Activated naive CD8-positive, alpha-beta T cell treated with anti-CD3 and anti-CD28 coated beads, Interleukin-2, amount 10 ng/mL, durations not matched to agents 7 days and 5 days (primary cell): ENCODE measurements at places on chromosomes 4 and X. TPM values are rescaled to one million over a fixed set of nuclear protein-coding genes. Genes with fewer than 3 reads are reported as not detected.
A peak's percentile ranks its signal among the peaks of the same experiment; 100 is the strongest.

DNA sequence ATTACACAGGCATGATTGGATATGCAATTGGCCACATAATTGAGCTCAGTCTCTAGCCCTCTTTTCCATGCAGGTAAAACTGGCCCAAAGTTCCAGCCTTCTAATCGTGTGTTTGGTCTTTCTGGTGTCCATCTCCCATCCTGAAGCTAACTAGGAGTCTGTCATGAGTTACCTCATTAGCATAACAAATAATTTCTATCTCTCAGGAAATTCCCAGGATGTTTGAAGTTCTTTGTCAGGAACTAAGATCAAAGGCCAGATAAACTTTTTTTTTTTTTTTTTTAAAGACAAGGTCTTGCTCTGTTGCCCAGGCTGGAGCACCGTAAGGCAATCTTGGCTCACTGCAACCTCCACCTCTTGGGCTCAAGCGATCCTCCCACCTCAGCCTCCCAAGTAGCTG, 15.8 kb downstream of the ATXN3L start:
- H3K27ac ChIP-seq: no peak overlapping the region
- no peak for DNase-seq
- H3K27me3 ChIP-seq: no peaks in the 10 kb centered on the region
- H3K36me3 ChIP-seq: no peaks in the 10 kb centered on the region

GRCh38 chr4:163958751-163959150, 464.3 kb downstream of the TMA16 start:
- H3K27me3 ChIP-seq: no peaks in the 10 kb centered on the region
- H3K4me1 ChIP-seq: no peaks in the 10 kb centered on the region
- H3K36me3 ChIP-seq: no peaks in the 10 kb centered on the region
- H3K4me3 ChIP-seq: no peak overlapping the region
- H3K27ac ChIP-seq: no peak overlapping the region

- DNase-seq: no peak
- H3K27me3 ChIP-seq: no peaks in the 10 kb centered on the region
- no peak overlapping the region for H3K27ac ChIP-seq
- H3K4me3 ChIP-seq: no peak overlapping the region
- no peaks in the 10 kb centered on the region for H3K36me3 ChIP-seq
- no peaks in the 10 kb centered on the region for H3K4me1 ChIP-seq
Observed at GRCh38 chr4:111070390-111070789, 447.5 kb upstream of the PITX2 start.

GRCh38 chrX:113514906-113515305, 674.3 kb upstream of the AMOT start:
- no peaks in the 10 kb centered on the region for H3K27me3 ChIP-seq
- H3K27ac ChIP-seq: no peak overlapping the region
- H3K4me1 ChIP-seq: no peaks in the 10 kb centered on the region
- H3K36me3 ChIP-seq: no peaks in the 10 kb centered on the region
- no peak for DNase-seq

- no peak for DNase-seq
- H3K27me3 ChIP-seq: no peaks in the 10 kb centered on the region
- no peak overlapping the region for H3K4me3 ChIP-seq
- no peaks in the 10 kb centered on the region for H3K36me3 ChIP-seq
- no peak overlapping the region for H3K27ac ChIP-seq
Observed at GRCh38 chr4:2072971-2073807, 14.1 kb downstream of the NAT8L start.

GRCh38 chrX:29065477-29065876, 478.2 kb downstream of the IL1RAPL1 start:
- no peaks in the 10 kb centered on the region for H3K36me3 ChIP-seq
- no peaks in the 10 kb centered on the region for H3K4me1 ChIP-seq
- no peak for DNase-seq
- no peaks in the 10 kb centered on the region for H3K27me3 ChIP-seq
- no peak overlapping the region for H3K4me3 ChIP-seq

DNA sequence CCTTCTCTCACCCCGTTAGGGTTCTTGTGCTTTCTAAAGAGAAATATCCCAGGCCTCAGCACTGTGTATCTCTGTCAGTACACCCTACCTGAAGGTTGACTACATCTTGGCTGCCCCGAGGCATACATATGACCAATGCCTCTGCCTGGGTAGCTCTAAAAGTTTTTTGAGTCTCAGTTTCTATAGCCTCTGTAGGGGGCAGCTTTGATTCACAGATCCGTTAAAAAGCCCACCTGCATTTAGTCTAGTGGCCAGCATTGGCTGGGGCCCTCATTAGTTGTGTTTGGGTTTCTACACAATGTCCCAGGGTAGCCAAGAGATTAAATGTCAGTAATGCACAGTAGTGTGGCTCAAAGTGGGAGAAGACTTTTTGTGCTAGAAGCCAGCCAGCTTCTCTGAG, 151.1 kb downstream of the CFAP299 start:
- no peaks in the 10 kb centered on the region for H3K27me3 ChIP-seq
- H3K27ac ChIP-seq: no peak overlapping the region
- no peak for DNase-seq

- H3K27ac ChIP-seq: no peak overlapping the region
- no peak overlapping the region for H3K4me3 ChIP-seq
- H3K27me3 ChIP-seq: peaks cover 2% of the 10 kb centered on the region
- peaks cover 4% of the 10 kb centered on the region for H3K4me1 ChIP-seq
- no peaks in the 10 kb centered on the region for H3K36me3 ChIP-seq
- DNase-seq: no peak
Observed at GRCh38 chrX:150506486-150506885, 61.9 kb upstream of the MTM1 start.

GRCh38 chr4:148730766-148731165, 288.6 kb upstream of the NR3C2 start:
- H3K27ac ChIP-seq: no peak overlapping the region
- no peak for DNase-seq
- no peaks in the 10 kb centered on the region for H3K27me3 ChIP-seq
- no peaks in the 10 kb centered on the region for H3K4me1 ChIP-seq
- H3K36me3 ChIP-seq: no peaks in the 10 kb centered on the region

DNA sequence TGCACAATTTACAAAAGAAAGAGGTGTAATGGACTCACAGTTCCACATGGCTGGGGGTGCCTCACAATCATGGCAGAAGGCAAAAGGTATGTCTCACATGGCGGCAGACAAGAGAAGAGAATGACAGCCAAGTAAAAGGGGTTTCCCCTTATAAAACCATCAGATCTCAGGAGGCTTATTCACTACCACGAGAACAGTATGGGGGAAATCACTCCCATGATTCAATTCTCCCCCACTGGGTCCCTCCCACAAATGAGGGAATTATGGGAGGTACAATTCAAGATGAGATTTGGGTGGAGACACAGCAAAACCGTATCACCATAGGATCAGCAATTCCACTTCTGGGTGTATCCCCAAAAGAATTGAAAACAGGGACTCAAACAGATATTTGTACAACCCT, 97.5 kb upstream of the STX18 start:
- no peaks in the 10 kb centered on the region for H3K4me1 ChIP-seq
- H3K27ac ChIP-seq: no peak overlapping the region
- DNase-seq: no peak

DNA sequence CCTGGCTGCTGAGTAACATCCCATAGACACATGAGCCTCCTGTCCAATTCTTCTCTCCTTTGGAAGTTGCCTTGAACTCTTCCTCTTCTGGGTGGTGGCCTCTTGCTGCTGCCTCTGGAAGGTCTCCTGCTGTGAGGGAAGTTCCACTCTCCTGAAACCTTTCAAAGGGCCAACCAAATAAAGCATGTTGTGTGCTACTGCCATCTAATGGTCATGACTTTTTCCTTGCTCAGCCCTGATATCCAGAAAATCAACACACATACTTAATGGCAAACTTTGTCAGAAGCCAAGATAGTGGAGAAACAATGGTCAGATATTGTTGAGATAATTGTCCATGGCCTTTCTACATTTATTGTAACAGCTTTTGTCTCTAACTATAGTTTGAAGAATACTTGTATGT, 19.1 kb upstream of the ZXDA start:
- no peaks in the 10 kb centered on the region for H3K36me3 ChIP-seq
- H3K27ac ChIP-seq: no peak overlapping the region

DNA sequence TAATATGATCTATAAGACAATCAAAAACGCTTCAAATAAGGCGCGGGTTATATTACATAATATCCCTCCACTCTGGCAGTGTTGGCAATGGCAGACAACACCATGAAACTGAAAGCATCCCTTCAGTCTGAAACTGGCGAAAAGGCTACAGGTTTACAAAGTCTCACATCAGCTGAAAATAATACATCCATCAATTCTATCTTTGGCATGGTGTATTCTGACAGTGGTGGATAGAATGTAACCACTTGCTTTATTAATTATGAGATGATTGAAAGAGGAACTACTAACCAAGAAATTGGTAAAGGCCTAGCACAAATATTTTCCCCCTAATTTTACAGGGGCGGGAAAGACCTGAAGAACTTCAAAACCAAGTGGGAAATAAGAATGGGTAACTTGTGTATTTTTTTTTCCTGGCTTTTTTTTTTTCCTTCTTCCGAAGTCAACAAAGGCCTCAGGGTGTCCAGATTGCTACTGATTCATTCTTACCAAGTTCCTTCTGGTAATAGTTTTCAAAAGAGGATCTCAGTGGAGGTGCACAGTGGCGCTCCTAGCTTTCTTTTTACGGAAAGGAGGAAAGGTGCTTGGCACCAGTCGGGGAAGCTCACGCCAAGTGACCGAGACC, 728 bp downstream of the UBA6 start:
- H3K27me3 ChIP-seq: no peaks in the 10 kb centered on the region
- H3K27ac ChIP-seq: peak overlapping the region; percentile 98
- peaks cover 47% of the 10 kb centered on the region for H3K4me1 ChIP-seq
- peaks cover 32% of the 10 kb centered on the region for H3K36me3 ChIP-seq

GRCh38 chr4:41670982-41671381, 77.5 kb downstream of the PHOX2B start:
- no peak overlapping the region for H3K4me3 ChIP-seq
- no peaks in the 10 kb centered on the region for H3K36me3 ChIP-seq
- H3K4me1 ChIP-seq: no peaks in the 10 kb centered on the region
- no peak overlapping the region for H3K27ac ChIP-seq
- peaks cover 3% of the 10 kb centered on the region for H3K27me3 ChIP-seq
- no peak for DNase-seq

DNA sequence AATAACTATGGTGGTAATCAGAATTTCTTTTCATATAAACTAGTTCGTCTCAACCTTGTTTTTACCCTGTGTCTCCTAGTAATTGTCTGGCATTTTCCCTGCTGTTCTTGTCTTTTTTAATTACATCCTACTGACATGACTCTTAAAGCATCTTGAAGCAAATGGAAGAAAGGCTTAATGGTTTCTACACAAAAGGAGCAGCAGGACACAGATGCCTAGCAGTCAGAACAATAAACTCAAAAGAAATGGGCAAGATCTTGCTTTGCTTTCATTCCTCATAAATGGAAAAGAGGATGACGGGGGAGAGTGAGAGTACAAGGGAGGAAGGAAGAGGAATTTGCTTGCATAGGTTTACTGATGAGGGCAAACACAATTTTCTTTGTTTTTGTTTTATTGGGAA, 293.2 kb upstream of the EMCN start:
- H3K4me3 ChIP-seq: no peak overlapping the region
- no peaks in the 10 kb centered on the region for H3K36me3 ChIP-seq
- DNase-seq: no peak
- no peaks in the 10 kb centered on the region for H3K4me1 ChIP-seq

GRCh38 chrX:115563633-115564162, 2.7 kb downstream of the PLS3 start:
- H3K27me3 ChIP-seq: peaks cover 13% of the 10 kb centered on the region
- DNase-seq: no peak
- H3K27ac ChIP-seq: no peak overlapping the region
- H3K4me3 ChIP-seq: no peak overlapping the region
- H3K4me1 ChIP-seq: no peaks in the 10 kb centered on the region
- no peaks in the 10 kb centered on the region for H3K36me3 ChIP-seq

- H3K27ac ChIP-seq: no peak overlapping the region
- H3K4me1 ChIP-seq: peaks cover 8% of the 10 kb centered on the region
- H3K36me3 ChIP-seq: peaks cover 2% of the 10 kb centered on the region
- no peaks in the 10 kb centered on the region for H3K27me3 ChIP-seq
- no peak overlapping the region for H3K4me3 ChIP-seq
- no peak for DNase-seq
Observed at GRCh38 chrX:149908727-149909126, 20.6 kb upstream of the HSFX4 start.

GRCh38 chr4:103934178-103934789, 214.5 kb upstream of the TACR3 start:
- H3K36me3 ChIP-seq: no peaks in the 10 kb centered on the region
- H3K27ac ChIP-seq: no peak overlapping the region
- H3K4me1 ChIP-seq: no peaks in the 10 kb centered on the region
- no peak overlapping the region for H3K4me3 ChIP-seq

- H3K4me1 ChIP-seq: peaks cover 6% of the 10 kb centered on the region
- H3K27me3 ChIP-seq: peaks cover 32% of the 10 kb centered on the region
- no peak overlapping the region for H3K27ac ChIP-seq
Observed at GRCh38 chr4:38873290-38873944, 5.8 kb downstream of the FAM114A1 start.

- no peaks in the 10 kb centered on the region for H3K27me3 ChIP-seq
- H3K36me3 ChIP-seq: no peaks in the 10 kb centered on the region
- H3K4me1 ChIP-seq: peaks cover 1% of the 10 kb centered on the region
- DNase-seq: no peak
- H3K4me3 ChIP-seq: no peak overlapping the region
Observed at GRCh38 chrX:19332983-19333382, 10.7 kb upstream of the PDHA1 start.

GRCh38 chr4:91298824-91299223, 1004.9 kb upstream of the GRID2 start:
- no peak for DNase-seq
- no peak overlapping the region for H3K4me3 ChIP-seq
- no peaks in the 10 kb centered on the region for H3K4me1 ChIP-seq
- no peak overlapping the region for H3K27ac ChIP-seq
- no peaks in the 10 kb centered on the region for H3K27me3 ChIP-seq
- H3K36me3 ChIP-seq: no peaks in the 10 kb centered on the region

The UGT2B11 gene
- not detected for total RNA-seq

The UGT8 gene
- total RNA-seq: not detected

The HTR2C gene
- not detected for total RNA-seq

The SLITRK2 gene
- not detected for total RNA-seq

The RBM47 gene
- 3.1 TPM for total RNA-seq

The MEPE gene
- total RNA-seq: not detected

The AFM gene
- not detected for total RNA-seq

The LIMCH1 gene
- total RNA-seq: not detected

The SLITRK4 gene
- total RNA-seq: not detected

The L1CAM gene
- total RNA-seq: 4.5 TPM

The KLHL13 gene
- total RNA-seq: 0.48 TPM

The DCLK2 gene
- total RNA-seq: not detected
